NCI-H345 (cell line): ENCODE measurements at places on chromosomes 12 and 14.

- no peak for DNase-seq
Observed at GRCh38 chr14:34040766-34041165, 89.9 kb upstream of the EGLN3 start.

GRCh38 chr12:106739318-106739717 is 35.2 kb upstream of the RIC8B start:
- DNase-seq = no peak

DNA sequence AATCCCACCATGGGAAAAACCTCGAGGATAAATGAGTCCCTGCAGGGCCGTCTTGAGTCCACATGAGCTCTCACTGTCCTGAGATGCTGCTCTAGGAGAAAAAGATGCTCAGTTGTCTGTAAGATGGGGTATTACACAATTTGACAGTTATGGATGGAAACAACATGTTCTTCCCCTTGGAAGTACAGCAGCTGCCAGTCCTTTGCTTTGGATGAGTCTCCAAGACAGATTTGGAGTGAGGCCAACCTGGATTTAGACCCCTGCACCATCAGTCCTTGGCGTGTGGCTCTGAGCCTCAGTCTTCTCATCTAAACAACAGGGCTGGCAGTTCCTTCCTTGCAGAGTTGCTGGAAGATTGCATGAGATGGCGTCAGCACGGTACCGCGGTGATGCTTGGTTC is 309.1 kb upstream of the FKBP4 start:
- no peak for DNase-seq

DNA sequence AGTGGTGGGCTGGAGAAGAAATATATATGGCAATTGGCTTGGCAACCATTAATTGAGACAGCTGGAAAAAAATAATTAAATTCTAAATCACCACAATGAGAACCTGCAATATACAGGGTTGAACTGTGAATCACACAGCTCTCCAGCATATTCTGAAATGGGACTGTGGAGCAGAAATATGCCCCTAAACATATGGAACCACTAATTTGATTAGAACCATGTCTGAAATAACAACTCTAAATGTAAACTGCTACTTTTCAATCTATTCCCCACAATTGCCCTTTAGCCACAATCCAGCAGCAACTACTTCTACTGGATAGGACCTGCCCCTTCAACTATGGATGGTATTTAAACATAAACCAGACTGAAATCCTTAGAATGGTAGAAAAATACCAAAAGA is 330.4 kb downstream of the TRHDE start:
- DNase-seq = no peak

- DNase-seq = no peak
Observed at GRCh38 chr12:131028587-131029338, 75.1 kb downstream of the ADGRD1 start.

DNA sequence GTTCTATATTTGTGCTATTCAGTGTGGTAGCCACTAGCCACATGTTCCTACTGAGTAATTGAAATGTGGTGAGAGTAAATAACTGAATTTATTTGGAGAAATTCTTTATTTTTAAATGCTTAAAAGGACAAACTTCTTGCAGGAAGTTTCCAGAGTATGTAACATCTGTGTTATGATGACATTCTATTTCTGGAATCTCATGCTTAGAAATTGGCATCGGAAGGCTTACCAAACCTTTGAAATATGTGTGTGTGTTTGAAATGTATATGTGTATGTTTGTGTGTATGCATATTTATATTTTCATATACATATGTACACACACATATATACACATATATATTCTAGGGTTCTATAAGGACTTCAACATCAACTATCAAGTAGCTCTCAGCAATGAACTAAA is 12.4 kb upstream of the WSCD2 start:
- no peak for DNase-seq

- DNase-seq = peak; percentile 19
Observed at GRCh38 chr14:56120091-56120691, 2.0 kb downstream of the PELI2 start.
